ENCODE measurements at places on chromosomes 1 and 21.

- DNase-seq = no peak
Observed at GRCh38 chr1:24198766-24199165, 11.7 kb upstream of the IFNLR1 start.

DNA sequence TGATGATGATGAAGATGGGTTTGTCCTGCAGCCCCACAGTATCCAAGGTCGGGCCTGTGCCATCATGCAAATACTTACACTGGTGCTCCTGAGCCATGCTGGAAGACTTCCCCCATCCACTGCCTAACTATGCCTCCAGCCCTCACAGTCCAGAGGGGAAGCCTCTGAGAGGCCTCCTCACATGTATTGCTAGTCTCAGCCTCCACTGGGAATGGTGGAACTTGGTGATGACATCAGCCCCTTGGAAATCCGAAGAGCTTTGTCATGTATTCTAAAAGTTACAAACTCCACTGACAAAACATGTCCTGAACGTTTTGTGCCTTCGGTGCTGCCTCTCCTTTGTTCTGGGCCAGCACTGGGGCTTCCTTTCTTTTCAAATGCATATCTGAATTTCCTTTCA lies 61.1 kb upstream of the DMRTB1 start:
- no peak for DNase-seq

GRCh38 chr1:153390938-153391710 lies at the start of gene S100A8:
TSS of gene S100A8 (minus strand) at chr1:153391073. CDS start at chr1:153390535, 538 bp downstream.
- DNase-seq = peak; percentile 92

GRCh38 chr1:211876851-211877590 lies 46.5 kb upstream of the LPGAT1 start:
- DNase-seq = no peak

DNA sequence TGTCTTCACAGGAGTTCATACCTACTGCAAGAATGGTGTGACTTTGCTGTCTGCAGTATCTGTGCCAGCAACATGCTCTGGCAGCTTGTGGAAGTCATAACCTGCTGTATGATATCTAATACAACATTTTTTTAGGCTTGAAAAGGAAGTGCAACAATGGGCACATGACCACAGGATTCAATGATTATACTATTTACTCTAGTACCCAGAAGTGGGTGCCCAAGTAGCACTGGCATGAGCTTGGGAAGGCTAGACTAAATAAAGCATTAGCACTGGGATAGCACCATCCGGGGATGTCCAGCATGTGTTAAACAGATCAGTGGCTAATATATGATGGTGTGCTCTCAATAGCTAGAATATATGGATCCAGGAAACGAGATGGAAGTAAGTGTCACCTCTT lies 98.6 kb upstream of the PDE4B start:
- DNase-seq = no peak

Measured in AML-193 (cell line).